IPS-NIHi11 (cell line): ENCODE measurements at places on chromosomes 1 and 21.

- no peak for DNase-seq
These were observed 17.8 kb upstream of the TAS1R2 start for GRCh38 chr1:18877282-18877681.

- no peak for DNase-seq
These were observed 25.2 kb upstream of the SPAG17 start for GRCh38 chr1:118210051-118210722.

- no peak for DNase-seq
These were observed 91.2 kb upstream of the TNR start for GRCh38 chr1:175834597-175834996.

GRCh38 chr1:51442198-51442597, 76.9 kb downstream of the EPS15 start:
- no peak for DNase-seq

DNA sequence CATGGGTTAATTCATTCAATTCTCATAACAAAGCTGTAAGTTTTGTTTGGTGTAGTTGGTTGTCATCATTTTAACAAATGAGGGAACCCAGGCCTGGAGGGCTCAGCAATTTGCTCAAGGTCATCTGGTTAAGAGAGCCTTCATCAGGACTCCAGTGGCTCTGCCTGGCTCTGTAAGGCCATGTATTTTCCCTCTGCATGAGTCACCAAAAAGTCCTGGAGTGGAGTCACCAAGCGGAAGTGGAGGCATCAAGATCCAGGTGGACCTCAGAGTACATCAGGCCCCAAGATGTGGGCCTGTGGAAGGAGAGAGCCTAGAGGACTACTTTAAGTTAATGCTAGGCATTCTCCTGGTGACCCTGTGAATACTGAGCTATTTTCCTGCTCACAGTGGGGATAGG, 30.0 kb upstream of the RBM15 start:
- DNase-seq: no peak

- no peak for DNase-seq
These were observed 26.5 kb upstream of the LRRC8C start for GRCh38 chr1:89606227-89606980.

DNA sequence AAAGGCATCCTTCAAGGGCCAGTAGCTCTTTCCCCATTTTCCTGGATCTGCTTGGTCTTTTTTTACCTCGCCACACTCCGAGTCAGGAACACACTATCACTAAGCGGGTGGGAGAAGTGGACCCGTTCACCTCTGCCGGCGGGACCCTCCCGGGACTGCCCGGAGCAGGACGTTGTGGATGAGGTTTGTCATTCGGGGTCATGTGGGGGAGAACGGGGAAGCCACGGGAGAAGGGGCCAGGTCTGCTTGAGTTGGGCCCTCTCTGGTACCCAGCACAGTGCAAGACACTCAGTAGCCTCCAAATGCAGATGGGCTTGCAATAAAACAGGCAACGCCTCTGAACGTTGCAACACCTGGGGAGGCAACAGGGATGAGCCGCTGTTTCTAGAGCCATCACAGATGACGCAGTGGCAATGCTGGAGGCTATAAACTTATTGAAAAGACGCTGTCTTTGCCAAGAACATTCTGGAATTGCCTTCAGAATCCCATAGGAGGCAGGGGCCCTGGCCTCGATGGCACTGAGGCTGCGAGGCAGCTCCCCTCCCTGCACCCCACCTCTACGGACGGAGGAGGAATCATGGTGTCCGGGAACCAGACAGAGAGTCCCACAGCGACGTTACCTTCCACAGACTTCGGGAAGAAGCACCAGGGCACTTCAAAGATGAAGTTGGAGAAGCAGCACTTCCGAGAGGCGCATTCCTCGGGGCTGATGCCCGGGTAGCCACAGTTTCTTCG, 3.8 kb downstream of the TFF2 start:
- DNase-seq: no peak

- no peak for DNase-seq
These were observed 33.2 kb downstream of the ROR1 start for GRCh38 chr1:63807046-63807445.

- DNase-seq: no peak
These were observed 44.7 kb upstream of the ZBTB40 start for GRCh38 chr1:22406722-22407495.

GRCh38 chr1:109880971-109881894, 29.4 kb upstream of the CSF1 start:
- DNase-seq: no peak

- no peak for DNase-seq
These were observed 68.4 kb downstream of the ST6GALNAC3 start for GRCh38 chr1:76142771-76143540.

- no peak for DNase-seq
These were observed 122.9 kb downstream of the LACTBL1 start for GRCh38 chr1:22849770-22850169.

DNA sequence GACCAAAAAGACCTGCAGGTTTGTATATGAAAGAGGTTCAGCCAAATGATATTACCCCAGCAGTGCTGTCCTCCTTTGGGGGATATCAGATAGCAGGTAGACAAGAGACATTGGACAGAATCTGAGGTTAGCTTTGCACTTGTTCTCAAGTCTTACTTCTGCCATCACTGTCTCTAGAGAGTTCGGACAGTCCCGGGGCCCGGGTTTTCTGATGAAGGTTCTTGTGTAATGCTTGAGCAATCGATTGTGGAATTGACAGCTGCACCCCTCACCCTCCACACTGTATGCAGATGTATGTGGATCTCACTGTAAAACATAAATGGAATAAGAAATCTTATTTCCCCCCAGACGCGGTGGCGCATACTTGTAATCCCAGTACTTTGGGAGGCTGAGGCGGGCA, 56.2 kb upstream of the MORC3 start:
- no peak for DNase-seq

- DNase-seq: no peak
These were observed 344.5 kb downstream of the RWDD3 start for GRCh38 chr1:95578462-95578861.

DNA sequence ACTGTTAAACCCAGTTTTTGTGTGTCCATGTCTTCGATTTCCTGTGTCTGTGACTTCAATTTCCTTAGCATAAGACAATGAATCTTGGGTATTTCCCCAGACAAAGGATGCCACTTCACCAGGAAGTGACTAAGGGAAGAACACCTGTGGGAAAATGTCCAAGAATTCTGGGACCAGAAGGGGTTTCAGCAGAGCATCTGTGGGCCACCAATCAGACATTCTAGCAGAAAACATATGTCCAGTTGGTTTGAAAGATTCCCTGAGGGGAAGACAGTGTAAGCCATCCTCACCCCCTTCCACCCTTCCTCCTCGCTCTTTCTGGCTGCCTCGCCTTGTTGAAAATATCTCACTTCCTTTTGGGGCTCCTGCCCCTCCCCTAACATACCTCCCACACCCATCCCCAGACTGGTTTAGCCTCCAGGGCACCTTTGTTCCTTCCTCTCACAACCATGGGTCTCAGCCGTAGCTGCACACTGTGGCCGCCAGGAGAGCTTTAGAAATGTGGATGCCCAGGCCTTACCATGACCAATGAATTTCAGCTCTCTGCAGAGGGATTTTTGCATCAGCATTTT, 25.5 kb upstream of the IFNAR1 start:
- no peak for DNase-seq

DNA sequence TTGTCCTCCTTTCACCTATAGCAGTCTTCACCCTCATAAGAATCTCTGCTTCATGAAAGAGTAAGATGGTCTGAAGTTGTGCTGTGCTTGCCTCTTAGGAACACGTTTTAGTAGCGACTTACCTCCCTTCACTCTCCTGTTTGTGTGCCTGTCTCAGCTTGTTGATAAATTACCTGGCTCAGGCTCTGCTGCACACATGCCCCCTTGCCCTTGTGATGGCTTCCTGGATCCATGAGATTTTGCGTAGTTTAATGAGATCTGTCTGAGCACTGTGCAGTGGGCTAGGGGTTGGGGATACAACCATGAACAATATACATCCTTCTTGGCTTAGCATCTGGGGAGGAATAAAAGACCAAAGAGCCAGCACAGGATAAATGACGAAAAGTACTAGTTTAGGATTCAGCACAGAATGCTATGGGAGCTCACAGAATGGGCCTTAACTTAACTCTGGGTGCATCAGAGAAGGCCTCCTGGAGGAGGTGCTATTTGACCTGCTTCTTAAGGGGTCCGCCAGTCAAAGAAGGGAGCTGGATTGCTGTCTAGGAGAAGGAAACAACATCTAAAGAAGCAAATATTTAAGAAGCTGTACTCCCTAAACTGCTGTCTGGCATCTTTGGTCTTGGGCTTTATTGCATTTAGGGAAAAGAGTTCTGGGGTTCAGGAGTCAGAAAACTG, 175.7 kb upstream of the PLXNA2 start:
- DNase-seq: no peak

- DNase-seq: no peak
These were observed 42.2 kb downstream of the BTF3L4 start for GRCh38 chr1:52098139-52098871.

- DNase-seq: no peak
These were observed 2.3 kb downstream of the ZMYM4 start for GRCh38 chr1:35270836-35271235.

DNA sequence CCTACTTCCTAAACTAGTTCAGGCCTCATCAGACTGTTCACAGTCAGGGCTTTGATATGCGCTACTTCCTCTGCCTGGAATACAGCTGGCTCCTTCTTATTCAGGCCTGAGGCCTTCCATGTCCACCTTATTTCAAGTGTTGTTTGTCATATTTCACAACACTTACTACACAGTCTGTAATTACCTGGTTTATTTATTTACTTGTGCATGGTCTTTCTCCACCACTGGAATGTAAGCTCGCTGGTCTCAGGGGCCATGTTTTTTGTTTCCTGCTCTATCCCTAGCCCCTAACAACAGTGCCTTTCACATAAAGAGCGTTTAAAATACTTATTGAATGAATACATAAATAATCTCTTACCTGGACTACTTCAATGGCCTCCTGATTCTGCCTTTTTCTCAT, 4.6 kb upstream of the SRSF4 start:
- no peak for DNase-seq

DNA sequence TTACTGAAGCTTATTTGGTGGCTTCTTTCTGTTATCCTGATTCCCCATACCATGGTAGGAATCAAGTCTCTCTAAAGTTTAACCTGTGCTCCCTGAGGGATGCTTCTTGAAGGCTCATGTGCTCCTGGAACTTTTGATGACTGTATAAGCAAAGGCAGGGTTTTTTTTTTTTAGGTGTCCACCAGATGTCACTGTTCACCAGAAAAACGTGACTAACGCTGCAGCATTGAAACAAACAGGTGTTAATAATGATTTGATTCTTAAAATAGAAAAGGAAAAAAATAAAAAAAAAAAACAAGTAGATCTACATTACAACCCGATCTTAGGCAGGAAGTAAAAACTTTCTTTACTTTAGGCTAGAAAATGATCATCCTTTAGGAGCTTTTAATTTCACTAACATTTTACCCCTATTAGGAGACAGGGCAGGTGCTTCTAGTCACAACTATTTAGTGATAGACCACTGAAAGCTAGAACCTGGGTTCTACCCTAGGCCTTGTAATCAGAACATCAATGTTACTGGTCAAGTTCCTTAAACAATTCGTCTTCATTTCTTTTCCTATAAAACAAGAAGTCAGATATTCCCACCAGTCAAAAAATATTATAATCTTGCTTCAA, 223.0 kb downstream of the PLA2G4A start:
- DNase-seq: peak; percentile 42

- DNase-seq: no peak
These were observed 18.3 kb upstream of the PSMB2 start for GRCh38 chr1:35659589-35659988.

DNA sequence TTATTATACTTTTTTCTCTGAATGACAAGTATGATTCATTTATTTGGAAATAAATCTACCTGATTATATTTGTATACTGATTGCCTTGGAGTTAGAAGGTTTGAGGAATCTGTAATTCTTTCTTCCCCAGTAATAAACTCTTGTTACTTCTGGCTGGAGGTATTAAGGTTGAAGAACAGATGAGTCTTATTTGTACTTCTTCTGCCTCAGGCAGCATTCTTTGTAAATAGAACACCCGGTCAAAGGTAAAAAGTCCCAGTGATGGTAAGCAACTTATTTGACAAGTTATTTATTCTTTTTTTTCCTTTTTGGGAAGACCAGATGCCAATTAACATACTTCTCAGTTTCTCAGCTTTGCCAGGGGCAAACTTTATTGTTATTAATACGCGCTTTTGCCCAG, 12.9 kb downstream of the SNX27 start:
- DNase-seq: no peak

DNA sequence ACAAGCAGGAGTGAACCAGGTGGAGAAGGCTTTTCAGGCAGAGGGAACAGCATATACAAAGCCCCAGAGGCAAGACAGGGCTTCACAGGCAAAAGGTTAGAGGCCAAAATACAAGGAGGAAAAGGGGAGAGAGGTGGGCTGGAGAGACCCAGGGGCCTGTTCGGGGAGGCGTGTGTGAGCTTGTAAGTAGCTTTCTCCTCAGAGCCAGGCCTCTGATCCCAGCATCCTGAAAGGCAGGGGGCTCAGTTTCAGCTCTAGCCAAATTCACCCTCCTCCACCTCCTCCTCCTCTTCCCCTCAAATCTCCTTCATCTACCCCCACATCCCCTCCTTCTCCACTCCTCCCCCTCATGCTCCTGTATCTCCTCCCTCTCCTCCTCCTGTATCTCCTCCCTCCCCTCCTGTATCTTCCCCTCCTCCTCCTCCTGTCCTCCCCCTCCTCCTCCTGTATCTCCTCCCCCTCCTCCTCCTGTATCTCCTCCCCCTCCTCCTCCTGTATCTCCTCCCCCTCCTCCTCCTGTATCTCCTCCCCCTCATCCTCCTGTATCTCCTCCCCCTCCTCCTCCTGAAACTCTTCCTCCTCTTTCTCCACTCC, 148.6 kb downstream of the ST6GALNAC5 start:
- DNase-seq: no peak

DNA sequence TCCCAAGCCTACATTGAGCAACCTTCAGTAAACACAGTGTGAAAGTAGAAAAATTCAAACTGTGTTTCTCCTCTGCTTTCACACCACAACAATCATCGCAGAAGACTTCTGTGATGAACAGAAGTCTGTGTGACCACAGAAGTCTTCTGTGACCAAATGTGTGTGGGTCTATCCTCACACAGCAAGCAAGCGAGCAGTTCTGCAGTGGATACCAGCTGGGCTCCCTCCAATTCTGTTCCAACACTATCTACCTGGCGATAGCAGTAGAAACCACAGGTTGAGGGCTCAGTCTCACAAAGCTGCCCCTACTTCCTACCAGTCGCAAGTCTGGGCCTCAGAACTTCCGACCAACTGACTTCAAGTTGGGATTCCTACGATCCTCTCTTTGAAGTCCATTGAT, 21.0 kb upstream of the RAP1A start:
- DNase-seq: no peak

DNA sequence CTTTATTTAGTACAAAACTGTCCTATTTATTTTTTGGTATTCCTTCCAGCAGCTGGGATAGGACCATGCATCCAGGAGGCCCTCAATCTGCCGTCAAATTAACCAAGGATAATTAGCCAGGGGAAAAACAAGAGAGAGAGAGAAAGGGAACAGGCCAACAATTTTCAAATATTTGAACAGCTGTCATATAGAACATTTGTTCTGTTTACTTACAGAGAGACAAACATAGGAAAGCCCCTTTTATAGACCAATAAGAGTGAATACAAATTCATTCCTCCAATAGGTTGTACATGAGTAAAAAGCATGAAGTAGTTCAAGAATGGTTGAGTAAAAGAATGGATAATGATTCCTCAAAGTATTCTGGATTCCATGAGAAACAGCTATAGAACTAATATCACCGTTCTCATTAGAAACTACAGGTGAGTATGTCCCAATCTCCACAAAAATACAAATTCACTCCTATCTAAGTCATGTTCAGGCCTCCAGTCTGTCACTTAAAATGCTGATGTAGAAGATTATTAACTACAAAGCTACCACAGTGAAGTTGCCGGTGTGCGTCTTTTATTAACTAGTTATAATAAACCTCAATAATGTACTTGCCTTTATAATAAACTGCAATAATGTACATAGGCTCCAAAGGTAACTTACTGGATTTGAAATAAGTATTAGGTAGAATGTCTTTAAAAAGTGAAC, 64.8 kb upstream of the GNG4 start:
- no peak for DNase-seq
